Tracheal epithelial cell (primary cell): ENCODE measurements at places on chromosomes 4 and X. TPM values are rescaled to one million over a fixed set of nuclear protein-coding genes. Genes with fewer than 3 reads are reported as not detected.

The GRID2 gene
- under 0.01 TPM in 1 of 2 replicates, not detected in the other for total RNA-seq

The ADH1A gene
- total RNA-seq, result not detected in 2 replicates

The C4orf50 gene
- total RNA-seq, result under 0.01 TPM in 1 of 2 replicates, not detected in the other

The RIPPLY1 gene
- not detected in 2 replicates for total RNA-seq

The CBLL2 gene
- total RNA-seq, result not detected in 2 replicates

The WDR17 gene
- total RNA-seq, result 0.21 and 0.48 TPM in 2 replicates

The PRKG2 gene
- 1.2 and 5.5 TPM in 2 replicates for total RNA-seq

The TKTL1 gene
- not detected in 2 replicates for total RNA-seq

The ANKRD50 gene
- total RNA-seq, result 14.5 and 17.7 TPM in 2 replicates

The ACOX3 gene
- total RNA-seq, result 20.0 and 24.3 TPM in 2 replicates

The IL1RAPL2 gene
- total RNA-seq, result under 0.01 TPM in 1 of 2 replicates, not detected in the other

The ZNF827 gene
- 2.8 and 8.2 TPM in 2 replicates for total RNA-seq
